ENCODE measurements at places on chromosomes 7 and 10. TPM values are rescaled to one million over a fixed set of nuclear protein-coding genes. Genes with fewer than 3 reads are reported as not detected.

ZNF365 gene
- total RNA-seq = 2.2 TPM

CUZD1 gene
- total RNA-seq = 2.1 TPM

NPSR1 gene
- not detected for total RNA-seq

MINDY4 gene
- total RNA-seq = 3.6 TPM

HMX2 gene
- not detected for total RNA-seq

SNCG gene
- total RNA-seq = 21.4 TPM

FAM107B gene
- 338 TPM for total RNA-seq

NCF1 gene
- total RNA-seq = not detected

BTBD16 gene
- not detected for total RNA-seq

LIPN gene
- not detected for total RNA-seq

HOGA1 gene
- total RNA-seq = 0.36 TPM

HBP1 gene
- 98.7 TPM for total RNA-seq

OPN1SW gene
- total RNA-seq = not detected

TFEC gene
- total RNA-seq = 29.1 TPM

HTR5A gene
- total RNA-seq = not detected

LRRN3 gene
- total RNA-seq = not detected

CALML3 gene
- total RNA-seq = not detected

MICU1 gene
- total RNA-seq = 39.1 TPM

LRIT1 gene
- not detected for total RNA-seq

FAM20C gene
- total RNA-seq = 15.1 TPM

SSC4D gene
- total RNA-seq = 0.13 TPM

OR9A2 gene
- total RNA-seq = not detected

CARD11 gene
- total RNA-seq = 10.1 TPM
